Left lung (tissue), 14 donors: ENCODE measurements at places on chromosomes 5 and 9.

GRCh38 chr5:15004506-15004905 lies 132.9 kb upstream of the ANKH start:
- no peaks in the 10 kb centered on the region for H3K4me1 ChIP-seq
- peak; percentile 51 for DNase-seq
- H3K4me3 ChIP-seq = no peak overlapping the region
- H3K36me3 ChIP-seq = no peaks in the 10 kb centered on the region
- no peaks in the 10 kb centered on the region for H3K27me3 ChIP-seq

- H3K4me3 ChIP-seq = no peak overlapping the region
- DNase-seq = no peak
- H3K4me1 ChIP-seq = no peaks in the 10 kb centered on the region
- peaks cover 9% of the 10 kb centered on the region for H3K27me3 ChIP-seq
- H3K36me3 ChIP-seq = no peaks in the 10 kb centered on the region
Measured at GRCh38 chr9:86464242-86464641, 110.0 kb upstream of the TUT7 start.

GRCh38 chr9:14565352-14566016 lies 127.7 kb downstream of the ZDHHC21 start:
- DNase-seq = no peak
- H3K27ac ChIP-seq = no peak overlapping the region
- H3K4me3 ChIP-seq = no peak overlapping the region

- no peaks in the 10 kb centered on the region for H3K36me3 ChIP-seq
- no peak for DNase-seq
Measured at GRCh38 chr9:96565671-96566497, 53.8 kb downstream of the CDC14B start.

DNA sequence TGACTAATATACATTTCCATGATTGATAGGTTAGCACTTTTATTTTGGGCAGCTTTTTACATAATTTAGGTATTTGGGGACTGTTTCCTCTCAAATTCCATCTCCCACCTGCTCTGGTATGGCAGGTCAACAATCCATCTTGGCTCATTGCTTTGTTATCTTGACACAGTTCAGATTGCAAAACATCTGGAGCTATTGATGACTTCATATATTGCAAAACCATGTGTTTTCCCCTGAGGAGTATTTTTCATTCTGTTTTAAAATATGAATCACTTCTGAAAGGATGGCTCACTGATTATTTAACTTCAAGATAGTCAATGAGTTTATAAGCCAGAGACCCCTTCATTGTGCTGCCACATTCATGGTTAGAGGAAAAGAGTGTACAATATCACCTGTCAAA lies 1206.0 kb upstream of the C9orf72 start:
- no peak for DNase-seq
- H3K27me3 ChIP-seq = no peaks in the 10 kb centered on the region
- H3K27ac ChIP-seq = no peak overlapping the region
- H3K4me1 ChIP-seq = no peaks in the 10 kb centered on the region
- H3K36me3 ChIP-seq = no peaks in the 10 kb centered on the region
- H3K4me3 ChIP-seq = no peak overlapping the region

DNA sequence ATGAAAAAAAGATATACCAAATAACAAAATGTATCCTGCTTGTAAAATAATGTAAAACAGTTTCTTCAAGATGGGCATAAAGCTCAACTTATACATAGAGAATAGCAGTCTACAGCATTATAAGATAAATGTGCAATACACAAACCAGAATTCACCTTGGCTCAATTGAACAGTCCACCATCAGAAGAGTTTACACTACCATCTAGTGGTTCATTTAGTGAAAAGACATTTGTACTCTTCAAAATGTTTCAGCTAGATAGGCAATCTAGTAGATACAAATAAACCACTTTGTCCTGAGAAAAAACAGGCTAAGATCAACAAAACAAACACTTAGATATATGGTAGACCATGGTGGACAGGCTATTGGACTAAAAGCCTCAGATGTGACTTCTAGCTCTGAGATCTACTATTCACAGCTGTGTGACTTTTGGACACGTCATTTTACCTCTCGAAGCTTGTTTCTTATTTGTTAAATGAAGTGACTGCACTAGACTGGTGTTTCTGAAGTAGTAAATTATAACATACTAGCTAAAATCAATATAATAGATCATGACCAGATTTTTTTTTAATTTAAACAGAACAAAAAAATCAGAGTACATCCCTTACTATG lies 22.1 kb upstream of the TPD52L3 start:
- DNase-seq = no peak
- no peaks in the 10 kb centered on the region for H3K4me1 ChIP-seq
- H3K27ac ChIP-seq = no peak overlapping the region
- no peaks in the 10 kb centered on the region for H3K27me3 ChIP-seq

DNA sequence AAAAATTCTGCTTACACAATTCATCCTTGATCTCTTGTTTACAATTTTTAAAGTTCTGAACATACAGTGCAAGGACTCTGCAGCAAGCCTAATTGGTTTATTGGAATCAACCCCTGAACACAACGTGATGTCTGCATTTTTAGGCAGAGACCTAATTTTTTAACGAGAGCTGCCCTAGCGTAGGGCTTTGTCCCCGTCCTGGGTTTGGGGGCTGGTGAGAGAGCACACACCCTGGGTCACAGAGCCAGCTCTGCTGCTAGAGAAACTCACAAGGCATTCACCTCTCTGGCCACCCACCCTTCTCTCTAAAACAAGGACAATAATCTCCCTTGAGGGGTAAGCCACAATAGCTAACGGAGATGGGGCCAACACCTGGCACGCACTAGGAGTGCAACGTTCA lies 28.2 kb downstream of the SH3PXD2B start:
- DNase-seq = no peak
- H3K27ac ChIP-seq = peak overlapping the region; percentile 75
- H3K27me3 ChIP-seq = no peaks in the 10 kb centered on the region

GRCh38 chr5:160092514-160092913 lies 26.7 kb downstream of the PWWP2A start:
- peaks cover 18% of the 10 kb centered on the region for H3K4me1 ChIP-seq
- H3K4me3 ChIP-seq = no peak overlapping the region
- no peak overlapping the region for H3K27ac ChIP-seq
- DNase-seq = no peak
- peaks cover 23% of the 10 kb centered on the region for H3K36me3 ChIP-seq

- no peaks in the 10 kb centered on the region for H3K4me1 ChIP-seq
- no peaks in the 10 kb centered on the region for H3K27me3 ChIP-seq
- no peaks in the 10 kb centered on the region for H3K36me3 ChIP-seq
- no peak for DNase-seq
- H3K27ac ChIP-seq = no peak overlapping the region
Measured at GRCh38 chr9:99783799-99784198, 37.9 kb upstream of the NR4A3 start.

- H3K4me3 ChIP-seq = no peak overlapping the region
- DNase-seq = no peak
- no peaks in the 10 kb centered on the region for H3K36me3 ChIP-seq
- no peaks in the 10 kb centered on the region for H3K27me3 ChIP-seq
Measured at GRCh38 chr9:5793812-5794211, 39.1 kb downstream of the ERMP1 start.

DNA sequence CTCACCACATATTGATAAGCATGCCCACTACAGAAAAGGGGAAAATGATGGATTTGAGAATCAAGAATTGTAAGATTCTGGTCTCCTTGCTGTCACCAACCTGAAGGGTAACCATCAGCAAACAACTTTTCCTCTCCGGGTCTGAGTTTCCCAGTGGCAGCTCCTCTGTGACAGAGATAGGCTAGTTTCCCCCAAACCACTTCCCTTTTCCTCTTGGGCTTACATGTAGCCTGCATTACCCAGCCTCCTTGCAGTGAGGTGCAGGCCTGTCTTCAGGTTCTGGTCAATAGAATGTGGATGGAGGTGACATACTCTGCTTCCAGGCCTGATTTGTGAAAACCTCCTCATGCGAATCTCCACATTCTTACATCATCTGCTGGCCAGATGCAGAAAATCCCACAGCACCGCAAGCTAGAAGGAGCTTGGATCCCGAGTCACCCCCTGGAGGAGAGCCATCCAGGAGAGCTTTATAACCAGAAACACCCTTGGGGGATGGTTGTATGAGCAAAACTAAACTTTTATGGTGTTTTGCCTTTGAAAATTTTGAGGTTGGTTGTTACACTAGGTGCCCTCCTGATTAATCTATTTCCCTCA lies 206.1 kb downstream of the RGS3 start:
- no peak overlapping the region for H3K4me3 ChIP-seq
- H3K4me1 ChIP-seq = no peaks in the 10 kb centered on the region
- DNase-seq = no peak
- no peaks in the 10 kb centered on the region for H3K27me3 ChIP-seq
- H3K36me3 ChIP-seq = no peaks in the 10 kb centered on the region

GRCh38 chr5:176817841-176818377 lies 7.5 kb downstream of the UNC5A start:
- H3K4me1 ChIP-seq = peaks cover 14% of the 10 kb centered on the region
- H3K27me3 ChIP-seq = peaks cover 30% of the 10 kb centered on the region

GRCh38 chr9:121985792-121986494 lies 107.2 kb downstream of the TTLL11 start:
- no peak overlapping the region for H3K27ac ChIP-seq
- DNase-seq = peak; percentile 67
- H3K4me1 ChIP-seq = no peaks in the 10 kb centered on the region
- H3K4me3 ChIP-seq = no peak overlapping the region

GRCh38 chr9:68533678-68534077 lies 7.0 kb downstream of the TMEM252 start:
- no peaks in the 10 kb centered on the region for H3K4me1 ChIP-seq
- H3K27me3 ChIP-seq = no peaks in the 10 kb centered on the region
- H3K36me3 ChIP-seq = no peaks in the 10 kb centered on the region
- DNase-seq = no peak
- H3K4me3 ChIP-seq = no peak overlapping the region
- no peak overlapping the region for H3K27ac ChIP-seq

- H3K4me3 ChIP-seq = no peak overlapping the region
- no peak overlapping the region for H3K27ac ChIP-seq
- DNase-seq = no peak
- H3K27me3 ChIP-seq = no peaks in the 10 kb centered on the region
- H3K36me3 ChIP-seq = no peaks in the 10 kb centered on the region
Measured at GRCh38 chr9:115378758-115379157, 260.8 kb upstream of the TNC start.

DNA sequence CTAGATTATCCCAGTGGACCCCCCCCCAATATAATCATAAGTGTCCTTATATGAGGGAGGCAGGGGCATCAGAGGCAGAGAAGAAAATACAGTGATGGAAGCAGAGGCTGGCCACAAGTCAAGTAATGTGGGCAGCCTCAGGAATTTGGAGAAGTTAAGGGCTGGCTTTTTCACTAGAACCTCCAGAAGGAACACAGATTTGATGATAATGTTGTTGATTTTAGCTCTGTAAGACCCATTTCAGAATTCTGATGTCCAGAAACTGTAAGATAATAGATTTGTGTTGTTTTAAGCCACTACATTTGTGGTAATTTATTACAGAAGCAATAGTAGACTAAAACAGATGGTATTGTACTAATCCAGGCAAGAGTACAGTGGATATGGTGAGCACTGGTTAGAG lies 36.3 kb upstream of the LRRTM2 start:
- H3K27ac ChIP-seq = no peak overlapping the region
- DNase-seq = no peak
- no peaks in the 10 kb centered on the region for H3K36me3 ChIP-seq
- H3K27me3 ChIP-seq = no peaks in the 10 kb centered on the region
- no peaks in the 10 kb centered on the region for H3K4me1 ChIP-seq

DNA sequence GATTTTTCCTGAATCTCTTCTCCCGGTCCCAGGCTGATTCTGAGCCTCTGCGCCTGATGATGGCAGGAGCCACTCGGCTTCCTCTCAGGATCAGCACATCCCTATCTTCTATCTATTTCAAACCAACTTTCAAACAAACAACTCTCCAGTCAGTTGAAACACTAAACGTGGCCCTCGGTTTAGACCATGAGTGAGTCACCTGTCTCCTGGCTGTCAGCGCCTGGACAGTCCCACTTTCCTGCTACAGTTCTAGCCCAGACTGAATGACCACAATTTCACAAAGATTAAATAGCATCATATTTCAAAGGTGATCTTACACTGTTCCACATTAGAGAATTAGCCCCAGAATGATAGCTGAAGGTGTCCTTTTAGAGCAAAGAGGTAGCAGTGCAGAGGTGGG lies 6.2 kb downstream of the SLC6A19 start:
- no peak overlapping the region for H3K27ac ChIP-seq
- H3K4me3 ChIP-seq = no peak overlapping the region
- no peaks in the 10 kb centered on the region for H3K4me1 ChIP-seq
- DNase-seq = no peak
- H3K36me3 ChIP-seq = no peaks in the 10 kb centered on the region

GRCh38 chr5:36535378-36535777 lies 71.0 kb upstream of the SLC1A3 start:
- no peaks in the 10 kb centered on the region for H3K36me3 ChIP-seq
- no peaks in the 10 kb centered on the region for H3K27me3 ChIP-seq
- H3K27ac ChIP-seq = no peak overlapping the region
- no peaks in the 10 kb centered on the region for H3K4me1 ChIP-seq
- no peak for DNase-seq
- H3K4me3 ChIP-seq = no peak overlapping the region

DNA sequence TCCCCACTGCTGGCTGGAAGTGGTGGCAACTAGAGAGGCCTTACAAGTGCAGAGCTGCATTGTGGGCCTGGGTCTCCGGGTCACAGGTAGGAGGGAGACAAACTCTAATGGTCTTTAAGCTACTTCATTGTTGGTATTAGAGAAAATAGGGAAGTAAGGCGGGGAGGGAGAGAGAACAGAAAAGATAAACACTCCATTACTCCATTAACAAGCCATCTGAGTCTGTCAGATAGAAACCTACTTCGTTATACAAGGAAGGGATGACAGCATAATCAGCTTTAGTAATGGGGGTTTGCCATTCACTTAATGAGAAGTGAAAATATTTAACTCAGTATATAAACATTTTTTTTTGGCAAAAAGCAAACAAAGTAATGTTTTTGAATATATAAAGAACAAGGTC lies 107.4 kb downstream of the TLE1 start:
- H3K27me3 ChIP-seq = no peaks in the 10 kb centered on the region
- H3K27ac ChIP-seq = no peak overlapping the region
- no peak overlapping the region for H3K4me3 ChIP-seq
- H3K36me3 ChIP-seq = no peaks in the 10 kb centered on the region

- H3K4me3 ChIP-seq = no peak overlapping the region
- no peak overlapping the region for H3K27ac ChIP-seq
- no peak for DNase-seq
- no peaks in the 10 kb centered on the region for H3K27me3 ChIP-seq
- no peaks in the 10 kb centered on the region for H3K36me3 ChIP-seq
Measured at GRCh38 chr5:351084-351920, 29.8 kb downstream of the AHRR start.

GRCh38 chr9:104386425-104387069 lies 117.5 kb upstream of the OR13F1 start:
- no peak overlapping the region for H3K27ac ChIP-seq
- no peaks in the 10 kb centered on the region for H3K27me3 ChIP-seq
- H3K4me1 ChIP-seq = no peaks in the 10 kb centered on the region

GRCh38 chr9:114233491-114234185 lies 78.3 kb downstream of the COL27A1 start:
- H3K27ac ChIP-seq = no peak overlapping the region
- no peaks in the 10 kb centered on the region for H3K4me1 ChIP-seq
- no peak overlapping the region for H3K4me3 ChIP-seq
- no peaks in the 10 kb centered on the region for H3K36me3 ChIP-seq
- no peak for DNase-seq
- no peaks in the 10 kb centered on the region for H3K27me3 ChIP-seq
